ENCODE measurements at places on chromosomes 6 and 20.
A peak's percentile ranks its signal among the peaks of the same experiment; 100 is the strongest.

GRCh38 chr6:119347466-119348095 is 2.0 kb downstream of the MAN1A1 start:
- DNase-seq, result peak; percentile 9

DNA sequence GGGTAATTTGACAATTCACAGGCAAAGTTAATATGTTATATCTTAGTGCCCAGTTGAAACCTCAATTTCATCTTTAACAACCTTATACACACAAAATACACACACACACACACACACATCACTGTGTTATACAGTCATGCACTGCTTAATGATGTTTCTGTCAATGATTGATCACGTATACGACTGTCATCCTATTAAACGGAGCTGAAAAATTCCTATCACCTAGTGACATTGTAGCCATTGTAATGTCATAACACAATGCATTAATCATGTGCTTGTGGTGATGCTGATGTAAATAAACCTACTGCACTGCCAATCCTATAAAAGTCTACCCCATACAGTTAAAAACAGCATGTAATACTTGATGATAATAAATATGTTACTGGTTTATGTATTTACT is 64.8 kb upstream of the HLA-E start:
- DNase-seq, result no peak

GRCh38 chr6:121652223-121652622 is 216.8 kb downstream of the GJA1 start:
- no peak for DNase-seq

DNA sequence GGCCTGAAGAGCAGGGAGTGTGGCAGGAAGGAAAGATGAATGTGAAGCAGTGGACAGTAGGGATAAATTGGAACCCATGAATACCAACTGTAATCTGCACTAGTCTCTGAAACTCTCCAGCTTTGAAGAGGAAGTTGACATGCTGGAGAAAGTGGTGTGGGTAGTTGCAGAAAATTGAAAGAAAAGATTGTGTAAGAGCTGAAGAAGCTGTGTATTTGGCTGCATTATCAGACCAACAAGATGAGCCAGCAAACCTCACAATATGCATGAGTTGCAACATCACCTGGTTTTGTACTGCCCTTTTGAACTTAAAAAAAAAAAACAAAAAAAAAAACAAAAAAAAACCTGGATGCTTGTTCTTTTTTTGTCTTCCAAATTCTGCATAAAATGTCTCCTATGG is 921.9 kb upstream of the EYS start:
- no peak for DNase-seq

DNA sequence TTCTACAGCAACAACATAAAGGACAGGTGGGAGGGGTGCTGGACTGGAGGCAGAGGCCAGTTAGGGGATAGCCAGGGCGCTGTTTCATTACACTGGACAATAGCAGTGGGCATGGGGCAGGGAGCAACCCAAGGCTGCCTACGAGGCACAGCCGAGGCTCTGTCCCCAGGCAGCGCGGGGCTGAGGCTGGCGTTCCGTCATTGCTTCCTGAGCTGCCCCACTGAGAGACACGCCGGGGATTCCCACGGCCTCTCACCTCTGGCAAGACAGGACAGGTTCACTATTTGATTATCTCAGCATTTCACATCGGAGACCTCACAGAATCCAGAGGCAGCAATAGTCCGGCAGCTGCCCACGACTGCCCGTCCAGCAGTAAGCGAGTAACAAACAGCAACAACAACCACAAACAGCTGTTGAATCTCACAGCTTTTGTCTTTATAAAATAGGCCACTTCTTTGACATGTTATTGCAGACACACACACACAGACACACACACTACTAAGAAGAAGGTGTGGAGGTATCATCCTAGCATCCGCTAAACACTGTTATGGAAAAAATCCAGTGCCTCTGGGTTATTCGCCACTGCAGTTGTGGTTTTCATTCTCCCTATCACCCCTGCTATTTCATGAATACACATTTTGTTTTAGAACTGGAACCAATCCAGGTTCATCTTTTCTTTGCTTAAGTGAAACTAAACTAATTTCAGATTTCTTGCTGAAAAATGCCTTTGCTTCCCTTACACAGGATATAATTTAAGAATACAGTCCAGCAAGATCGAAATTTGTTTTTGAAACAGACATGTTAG is 19.5 kb downstream of the KIF25 start:
- no peak for DNase-seq

DNA sequence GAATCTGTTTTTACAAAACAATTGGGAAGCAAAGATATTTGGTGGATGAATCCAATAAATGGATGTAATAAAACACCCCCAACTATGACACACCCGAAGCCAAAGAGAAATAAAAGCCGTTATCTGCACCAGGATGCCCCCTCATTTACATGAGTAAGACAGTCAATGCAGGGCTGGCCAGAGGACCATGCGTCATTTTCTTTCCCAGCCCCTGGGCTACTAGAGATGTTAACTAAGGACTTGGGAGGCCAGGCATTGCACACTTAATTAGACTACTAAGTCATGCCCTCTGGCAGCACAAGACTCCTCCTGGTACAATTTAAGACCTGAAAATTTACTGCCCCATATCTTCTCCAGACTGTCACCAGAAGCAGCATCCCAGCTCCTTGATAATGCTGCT is 3.2 kb downstream of the LEMD2 start:
- DNase-seq, result no peak

DNA sequence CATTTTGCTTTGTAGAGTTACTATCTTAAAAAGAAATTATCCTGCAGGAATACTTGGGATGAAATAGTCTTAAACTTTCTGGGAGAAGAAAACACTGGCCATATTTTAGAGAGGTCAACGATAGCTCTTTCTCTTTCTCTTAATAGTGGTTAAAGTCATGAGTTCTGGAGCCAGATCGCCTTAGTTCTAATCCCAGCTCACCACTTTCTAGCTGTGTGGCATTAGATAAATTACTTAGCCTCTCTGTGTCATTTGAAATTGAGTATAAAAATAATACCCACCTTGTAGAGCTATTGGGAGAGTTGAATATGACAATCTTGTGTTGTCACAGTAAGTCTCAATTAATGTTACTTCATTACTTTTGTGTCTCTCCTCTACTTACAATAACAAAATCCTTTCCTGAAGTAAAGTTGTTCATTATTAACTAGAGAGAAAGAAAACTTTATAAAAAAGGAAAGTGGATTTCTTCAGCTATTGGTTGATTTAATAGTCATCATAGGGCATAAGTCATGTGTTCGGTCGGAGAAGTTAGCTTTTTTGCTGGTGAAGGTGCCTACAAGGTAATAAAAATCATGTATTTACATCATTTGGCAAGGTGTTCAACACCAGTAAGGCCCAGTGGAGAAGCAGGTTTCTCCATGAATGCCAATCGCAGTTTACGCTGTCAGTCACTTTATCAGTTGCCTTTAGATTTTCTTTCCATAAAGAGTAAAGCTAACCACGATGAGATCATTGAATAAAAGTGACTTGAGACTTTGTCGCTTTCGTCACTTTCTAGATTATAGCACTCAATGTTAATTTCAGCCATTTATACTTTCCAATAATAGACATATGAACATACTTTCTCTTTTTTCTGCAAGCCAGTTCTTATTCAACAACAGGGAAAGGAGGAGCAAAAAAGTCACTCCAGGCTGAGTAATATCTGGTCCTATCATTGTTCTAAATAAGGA is 2.0 kb downstream of the NEDD9 start:
- no peak for DNase-seq

DNA sequence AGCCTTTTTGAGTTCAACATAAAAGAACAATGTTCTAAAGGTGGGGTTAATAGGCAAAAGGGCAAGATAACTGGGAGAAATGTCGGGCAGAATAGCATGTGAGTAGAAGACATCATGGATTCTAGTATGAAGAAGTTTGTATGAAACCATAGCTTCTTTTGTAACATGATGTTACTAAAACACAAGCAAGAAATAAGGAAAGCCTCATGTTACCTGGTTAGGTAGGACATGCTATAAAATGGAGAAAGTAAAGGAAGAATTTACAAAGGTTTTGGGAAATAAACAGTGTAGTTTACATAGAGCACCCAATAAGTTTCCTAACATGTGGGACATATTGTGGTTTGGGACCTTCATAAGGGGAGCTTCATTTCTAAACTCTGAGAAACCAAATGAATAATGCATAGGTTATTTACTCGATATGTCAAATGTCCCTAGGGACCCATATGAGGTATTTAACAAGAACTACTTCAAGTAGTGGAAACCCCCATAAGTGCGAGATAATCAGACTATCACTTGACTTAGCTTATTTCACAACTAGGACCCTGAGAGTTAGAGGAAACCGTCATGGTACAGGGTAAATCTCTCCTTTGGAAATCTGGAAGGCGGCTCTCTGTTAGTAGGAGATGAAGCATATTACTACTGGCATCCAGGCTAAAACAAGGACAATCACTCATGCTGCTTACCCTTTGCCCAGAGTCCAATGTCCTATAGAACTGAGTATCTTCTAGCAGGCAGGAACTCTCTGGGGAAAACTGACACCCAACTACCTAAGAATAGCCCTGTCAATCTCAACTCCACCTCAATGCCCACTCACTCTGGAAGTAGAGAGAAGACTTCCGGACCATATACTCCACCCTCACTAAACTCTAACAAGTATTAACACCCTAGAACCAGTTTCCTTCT is 57.5 kb downstream of the ILRUN start:
- DNase-seq, result no peak

GRCh38 chr20:32524829-32525501 is 60.2 kb downstream of the NOL4L start:
- DNase-seq, result no peak

DNA sequence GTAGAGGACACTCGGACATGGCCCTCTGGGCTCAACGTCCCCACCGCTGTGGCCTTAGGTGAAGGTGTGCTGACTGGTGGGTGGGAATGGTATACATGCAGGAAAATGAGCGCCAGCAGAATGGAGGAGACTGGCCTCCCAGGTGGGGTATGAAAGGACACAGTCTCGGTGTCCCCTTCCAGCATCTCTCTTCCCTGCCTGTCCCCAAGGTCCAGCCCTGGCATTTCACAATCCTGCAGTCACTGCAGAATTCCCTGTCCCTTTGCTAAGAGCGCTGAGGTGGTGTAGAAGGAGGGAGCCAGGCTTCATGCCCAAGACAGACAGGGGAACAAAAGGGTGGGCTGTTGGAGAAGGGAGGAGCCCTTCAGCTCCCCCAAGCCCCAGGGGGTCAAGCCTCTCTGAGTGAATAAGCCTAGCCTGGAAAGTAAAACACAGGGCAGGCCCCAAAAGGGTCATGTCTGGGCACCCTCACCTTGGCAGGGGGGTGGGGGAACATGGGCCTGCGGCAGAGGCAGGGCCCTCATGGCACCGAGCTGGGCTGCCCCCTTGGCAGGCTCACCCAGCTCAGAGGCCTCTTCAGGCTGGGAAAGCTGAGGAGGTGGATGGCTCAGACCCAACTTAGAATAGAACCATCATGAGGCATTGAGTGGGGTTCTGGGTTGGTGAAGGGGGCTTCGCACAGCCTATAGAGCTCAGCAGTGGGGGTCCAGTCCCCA is 23.9 kb downstream of the TFEB start:
- DNase-seq, result no peak

- DNase-seq, result no peak
Measured at GRCh38 chr20:9996944-9997343, 37.8 kb upstream of the ANKEF1 start.

DNA sequence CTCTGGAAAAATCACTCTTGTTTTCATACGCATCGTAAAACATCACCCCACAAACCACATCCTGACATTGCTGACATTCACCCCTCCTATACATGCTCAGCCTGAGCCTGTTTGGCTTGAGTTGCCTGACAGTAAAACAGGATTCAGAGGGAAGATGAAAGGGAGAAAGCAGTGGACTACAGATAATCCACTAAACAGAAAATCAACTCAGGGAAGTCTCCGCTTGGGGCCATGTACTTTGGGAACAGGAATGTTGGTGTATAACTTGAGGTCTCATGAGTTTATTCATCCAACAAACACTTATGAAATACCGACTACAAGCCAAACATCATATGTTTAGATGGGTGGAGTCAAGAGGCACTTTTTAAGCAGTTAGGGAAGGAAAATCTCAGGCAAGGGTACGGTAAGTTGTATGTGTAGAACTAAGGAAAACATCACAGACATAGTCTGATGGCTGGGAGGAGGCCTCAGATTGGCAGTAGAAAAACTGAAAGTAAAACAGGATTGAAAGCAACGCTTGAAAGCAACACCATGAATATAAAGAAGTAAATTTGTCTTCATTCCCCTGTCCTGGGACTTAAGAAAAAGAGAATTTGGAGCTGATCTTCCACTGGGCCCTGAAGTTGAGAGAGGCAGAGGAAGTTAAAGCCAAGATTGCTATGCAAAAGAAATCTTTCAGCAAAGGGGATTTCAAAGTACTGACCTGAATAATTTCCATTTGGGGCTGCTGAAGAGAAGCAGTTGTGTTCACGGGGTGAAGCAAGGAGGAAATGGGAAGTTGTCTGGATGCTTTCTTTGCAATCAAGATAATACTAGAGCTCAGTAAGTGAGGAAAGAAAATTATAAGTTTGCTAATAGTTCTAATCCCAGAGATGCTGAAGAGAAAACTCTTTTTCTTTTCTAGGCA is 28.8 kb downstream of the PDE7B start:
- peak; percentile 47 for DNase-seq
